ENCODE measurements at places on chromosomes 2 and 18.

- DNase-seq: no peak
Measured at GRCh38 chr18:47883771-47884413, 46.6 kb downstream of the SMAD2 start.

- DNase-seq: no peak
Measured at GRCh38 chr2:168174756-168175155, 72.6 kb downstream of the STK39 start.

DNA sequence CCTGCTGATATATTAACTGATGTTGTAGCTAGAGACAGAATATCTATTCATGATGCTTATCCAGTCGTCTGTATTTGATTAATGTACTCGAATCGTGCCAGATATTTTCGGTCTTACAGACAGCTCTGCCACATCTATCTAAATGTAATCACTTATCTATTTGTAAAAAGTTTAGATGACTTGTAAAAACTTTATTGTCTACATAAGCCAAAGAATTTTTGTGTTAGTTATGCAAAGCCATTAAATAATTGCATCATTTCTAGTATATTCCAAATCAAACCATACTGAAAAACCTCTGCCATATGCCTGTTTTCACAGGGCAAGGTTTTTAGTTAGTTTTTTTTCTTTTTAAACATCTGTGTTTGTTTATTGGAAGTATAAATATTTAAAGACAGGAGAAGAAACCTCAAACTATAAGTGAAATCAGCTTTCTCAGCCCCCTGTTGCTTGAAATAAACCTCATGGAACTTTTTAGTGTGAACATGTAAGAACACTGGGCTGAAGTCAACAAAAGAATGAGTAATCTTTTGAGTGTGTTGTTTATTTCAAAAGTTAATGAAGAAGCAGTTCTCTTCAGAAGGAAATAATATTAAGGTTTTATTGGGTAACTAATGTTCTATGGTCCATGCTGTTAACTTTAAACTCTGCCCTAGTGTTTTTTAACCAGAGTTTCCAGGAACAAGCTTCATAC lies 657.6 kb upstream of the SYT4 start:
- DNase-seq: no peak

- DNase-seq: no peak
Measured at GRCh38 chr2:43302961-43303494, 76.6 kb upstream of the ZFP36L2 start.

GRCh38 chr2:98818164-98818563 lies 87.2 kb upstream of the MGAT4A start:
- no peak for DNase-seq

DNA sequence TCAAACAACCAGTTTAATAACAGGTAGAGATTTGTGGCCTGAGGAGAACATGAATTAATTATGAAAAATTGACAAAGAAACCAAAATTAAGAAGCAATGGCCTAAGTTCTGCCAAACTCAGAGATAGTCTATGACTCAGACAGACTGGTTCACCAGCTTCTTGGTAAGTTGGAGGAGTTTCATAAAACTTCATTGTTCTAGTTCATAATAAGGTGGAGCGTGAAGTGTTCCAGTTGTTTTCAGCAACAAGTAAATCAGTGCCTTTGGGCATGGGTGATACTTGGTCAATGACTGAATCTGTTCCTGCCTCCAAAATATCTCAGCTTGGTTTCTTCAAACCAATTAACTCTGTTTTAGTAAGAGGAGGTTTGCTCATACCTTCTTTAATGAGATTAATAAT lies 40.0 kb downstream of the SLC40A1 start:
- DNase-seq: no peak

- DNase-seq: no peak
Measured at GRCh38 chr18:26088487-26088886, 1.9 kb downstream of the SS18 start.

DNA sequence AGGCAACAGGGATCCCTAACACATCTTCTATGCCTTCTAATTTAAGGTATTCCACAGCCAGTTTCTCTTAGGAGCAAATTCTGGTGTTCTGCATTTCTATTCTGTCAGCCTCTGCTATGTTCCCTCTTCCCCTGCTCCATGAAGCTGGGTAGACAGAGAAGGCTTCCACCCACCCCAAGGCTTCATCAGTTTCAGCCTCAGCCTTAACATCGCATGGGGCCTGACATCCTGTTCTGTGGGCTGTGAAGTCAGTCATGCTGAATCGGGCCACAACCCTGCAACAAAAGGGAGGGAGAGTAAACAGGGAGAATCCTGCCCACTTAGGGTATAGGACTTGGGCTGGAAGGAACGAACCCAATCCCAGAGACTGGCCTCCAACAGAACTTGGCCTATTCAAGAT lies 70.6 kb upstream of the PPM1B start:
- no peak for DNase-seq
